Stimulated activated CD8-positive, alpha-beta memory T cell treated with anti-CD3 and anti-CD28 coated beads, Interleukin-7, amount 100 ng/mL, for 1 hour (primary cell): ENCODE measurements at places on chromosomes 4 and X.

- DNase-seq: no peak
These were observed 29.7 kb downstream of the EREG start for GRCh38 chr4:74394476-74395136.

DNA sequence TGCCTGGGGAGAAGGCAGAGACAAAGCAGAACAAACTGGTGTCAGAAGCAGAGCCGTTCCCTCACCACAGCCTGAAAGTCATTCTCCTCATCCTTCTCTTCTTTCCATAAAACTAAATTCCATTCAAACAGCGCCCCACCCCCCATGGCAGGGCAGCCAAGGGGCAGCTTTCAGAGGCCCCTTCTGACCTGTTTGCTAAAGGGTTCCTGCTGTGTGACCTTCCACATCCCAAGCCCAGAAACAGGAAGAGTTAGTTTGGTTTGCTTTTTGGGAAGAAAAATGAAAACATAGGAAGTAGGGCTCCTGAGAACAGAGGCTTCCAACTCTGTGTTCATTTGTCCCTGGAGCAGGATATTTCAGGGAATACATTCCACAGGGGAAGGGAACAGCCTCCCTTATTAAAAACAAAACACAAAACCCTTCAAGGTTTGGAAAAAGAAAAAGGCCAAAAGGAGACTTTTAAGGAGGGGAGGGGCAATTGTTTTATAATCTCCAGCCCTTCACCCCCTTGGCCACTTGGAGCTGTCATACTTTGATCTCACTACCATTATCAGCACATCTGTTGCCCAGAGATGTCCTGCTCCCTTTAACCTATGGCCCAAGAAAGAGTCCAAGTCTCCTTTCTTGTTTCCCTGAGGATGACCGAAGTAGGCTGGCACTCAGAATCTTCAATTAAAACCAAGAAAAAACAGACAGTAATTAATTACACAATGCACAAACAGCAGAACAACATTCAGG is 25.3 kb downstream of the STARD8 start:
- DNase-seq: no peak

- DNase-seq: no peak
These were observed 50.7 kb downstream of the CLDN34 start for GRCh38 chrX:10017872-10018271.

GRCh38 chr4:5843573-5844530 is 49.0 kb downstream of the CRMP1 start:
- DNase-seq: no peak

- no peak for DNase-seq
These were observed 281.3 kb downstream of the IDS start for GRCh38 chrX:149223854-149224253.

GRCh38 chrX:119093991-119094735 is 21.4 kb downstream of the CT47C1 start:
- no peak for DNase-seq

DNA sequence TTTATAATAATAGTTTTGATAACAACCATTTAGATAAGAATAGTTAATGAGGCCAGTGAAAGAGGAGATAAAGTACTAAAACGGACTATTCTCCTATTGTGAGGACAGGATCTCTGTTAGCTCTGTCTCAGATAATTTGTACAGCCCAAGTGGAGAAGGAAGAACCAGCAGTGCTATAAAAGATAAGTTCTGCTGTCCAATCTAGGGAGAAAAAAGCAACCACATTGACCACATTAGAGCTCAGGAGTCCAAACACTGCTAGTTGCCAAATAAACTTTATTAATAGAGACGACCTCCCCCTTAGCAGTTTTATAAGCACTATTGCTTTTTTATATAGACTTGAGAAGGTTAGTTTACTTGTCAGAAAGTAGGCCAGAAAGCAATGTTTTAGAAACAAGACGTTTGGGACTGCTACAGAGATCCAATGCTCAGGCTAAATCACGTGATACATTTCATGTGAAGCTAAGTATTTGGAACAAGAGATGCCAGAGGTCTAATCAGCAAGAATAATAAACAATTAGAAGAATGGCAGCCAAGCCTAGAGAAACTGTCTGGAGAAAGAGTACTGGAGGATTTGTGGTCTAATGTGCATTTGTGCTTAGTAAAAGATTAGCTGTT is 15.9 kb downstream of the IL15 start:
- DNase-seq: no peak
